Activated naive CD4-positive, alpha-beta T cell (primary cell): ENCODE measurements at places on chromosomes 5 and 9.

- no peak for DNase-seq
Measured at GRCh38 chr9:94843134-94843533, 116.6 kb downstream of the AOPEP start.

DNA sequence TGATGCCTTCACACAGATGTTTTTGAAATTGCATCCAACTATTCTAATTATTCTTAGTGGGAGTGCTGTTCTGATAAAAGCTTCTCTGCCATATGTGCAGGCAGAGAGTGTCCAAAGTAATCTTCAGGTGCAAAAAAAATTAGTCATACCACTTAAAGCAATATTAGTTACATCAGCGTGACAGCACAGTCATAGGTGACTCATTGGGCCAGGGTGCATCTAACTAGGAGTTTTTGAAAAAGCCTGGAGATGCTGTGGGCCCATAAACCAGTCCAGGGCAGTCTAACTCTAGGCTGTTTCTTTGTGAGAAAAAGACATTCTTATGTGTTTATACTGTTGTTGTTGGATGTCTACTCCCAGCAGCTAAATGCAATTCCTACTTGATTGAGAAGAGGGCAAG lies 33.0 kb upstream of the C6 start:
- no peak for DNase-seq

GRCh38 chr9:69019808-69020207 lies 5.9 kb upstream of the PRKACG start:
- DNase-seq, result no peak

DNA sequence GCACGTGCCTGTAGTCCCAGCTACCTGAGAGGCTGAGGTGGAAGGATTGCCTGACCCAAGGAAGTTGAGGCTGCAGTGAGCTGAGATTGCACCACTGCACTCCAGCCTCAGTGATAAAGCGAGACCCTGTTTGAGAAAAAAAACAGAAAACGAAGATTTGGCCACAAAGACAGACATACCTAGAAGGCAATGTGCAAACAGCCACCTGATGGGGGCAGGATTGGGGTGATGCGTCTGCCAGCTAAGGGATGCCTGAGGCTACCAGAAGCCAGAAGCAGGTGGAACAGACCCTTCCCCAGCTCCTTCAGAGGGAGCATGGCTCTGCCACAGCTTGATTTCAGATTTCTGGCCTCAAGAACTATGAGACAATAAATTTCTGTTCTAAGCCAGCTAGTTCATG lies 2.9 kb downstream of the HIGD2A start:
- DNase-seq, result no peak

GRCh38 chr5:131209175-131209505 lies 38.4 kb downstream of the LYRM7 start:
- DNase-seq, result no peak

DNA sequence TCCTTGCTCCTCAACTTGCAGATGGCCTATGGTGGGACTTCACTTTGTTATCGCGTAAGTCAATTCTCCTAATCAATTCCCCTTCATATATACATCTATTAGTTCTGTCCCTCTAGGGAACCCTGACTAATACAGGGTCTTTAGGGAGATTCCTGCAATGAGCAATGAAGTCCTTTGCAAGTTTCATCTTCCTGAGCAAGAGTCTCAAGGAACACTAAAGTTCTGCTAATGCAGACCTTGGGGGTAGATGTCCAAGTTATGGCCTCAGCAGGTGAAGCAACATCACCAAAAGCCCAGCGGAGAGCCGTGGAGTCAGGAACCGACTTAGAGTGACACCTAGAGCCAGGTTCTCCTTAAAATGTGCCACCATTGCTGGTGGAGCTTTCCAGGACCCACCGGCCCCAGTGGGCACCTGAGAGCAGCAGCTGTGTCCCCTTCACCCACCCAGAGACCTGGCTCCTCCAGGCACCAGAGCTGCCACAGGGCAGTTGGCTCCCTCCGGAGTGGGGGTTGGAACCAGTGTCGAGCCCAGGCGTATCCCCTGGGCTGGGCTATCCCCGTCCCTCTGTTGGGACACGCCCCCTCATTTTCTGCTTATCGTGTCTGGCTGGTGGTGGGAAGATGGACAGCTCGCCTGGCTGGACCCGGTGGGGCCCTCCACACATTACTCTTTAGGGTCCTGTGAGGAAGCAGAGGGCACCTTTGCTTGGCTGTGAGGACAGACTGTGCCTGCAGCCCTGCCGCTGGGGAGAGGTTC lies 10.9 kb upstream of the FCN1 start:
- DNase-seq, result no peak

DNA sequence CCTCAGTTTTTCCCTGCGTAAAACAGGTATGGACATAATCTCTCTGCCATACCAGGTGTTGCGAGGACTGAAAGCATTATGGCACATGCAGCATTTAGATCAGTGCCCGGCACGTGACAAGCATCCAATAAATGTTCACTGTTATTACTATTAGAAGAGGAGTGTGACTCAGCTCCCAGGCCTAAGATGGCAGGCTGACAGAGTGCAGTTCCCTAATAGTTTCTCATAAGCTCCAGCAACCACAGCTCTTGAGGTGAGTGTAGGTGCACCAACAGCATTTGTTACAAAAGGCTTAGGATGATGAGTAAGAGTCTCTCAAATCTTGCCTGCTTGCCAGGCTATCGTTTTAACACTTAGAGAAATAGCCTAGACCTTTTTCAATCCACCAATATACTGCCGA lies 28.9 kb upstream of the GLIS3 start:
- no peak for DNase-seq

DNA sequence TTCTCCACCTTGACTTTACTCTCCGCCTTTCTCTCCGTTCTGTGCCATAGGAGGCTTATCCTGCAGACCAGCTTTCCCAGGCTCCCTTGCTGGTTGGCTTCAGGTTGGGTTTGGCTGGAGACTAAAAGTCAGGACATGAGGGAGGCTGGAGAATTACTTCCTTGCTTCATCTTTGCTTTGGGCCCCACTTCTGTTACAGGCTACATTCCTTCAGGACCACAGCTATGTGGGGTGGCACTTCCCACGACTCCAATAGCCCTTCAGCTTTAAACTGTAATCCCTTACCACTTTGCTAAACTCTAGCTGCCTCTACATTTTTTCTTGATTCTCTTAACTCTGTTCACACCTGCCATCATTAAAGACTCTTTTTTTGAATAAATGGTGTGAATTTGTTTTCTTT lies 186.7 kb upstream of the NR4A3 start:
- DNase-seq, result no peak

DNA sequence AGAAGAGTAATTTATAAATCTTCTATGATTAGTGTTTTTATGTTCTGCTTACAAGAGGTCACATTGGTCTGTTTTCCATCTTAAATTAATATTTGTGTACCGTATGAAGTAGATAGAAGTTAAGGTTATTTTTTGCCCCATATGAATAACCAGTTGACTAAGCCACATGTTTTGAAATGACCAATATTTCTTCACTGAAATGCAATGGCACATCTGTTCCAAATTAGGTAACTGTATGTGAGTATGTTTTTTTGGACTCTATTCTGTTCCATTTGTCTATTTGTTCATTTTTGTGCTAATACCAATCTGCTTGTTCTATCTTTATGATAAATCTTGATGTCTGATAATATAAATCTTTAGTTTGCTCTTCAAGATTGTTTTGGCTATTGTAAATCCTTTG lies 17.7 kb downstream of the JAK2 start:
- DNase-seq, result no peak

DNA sequence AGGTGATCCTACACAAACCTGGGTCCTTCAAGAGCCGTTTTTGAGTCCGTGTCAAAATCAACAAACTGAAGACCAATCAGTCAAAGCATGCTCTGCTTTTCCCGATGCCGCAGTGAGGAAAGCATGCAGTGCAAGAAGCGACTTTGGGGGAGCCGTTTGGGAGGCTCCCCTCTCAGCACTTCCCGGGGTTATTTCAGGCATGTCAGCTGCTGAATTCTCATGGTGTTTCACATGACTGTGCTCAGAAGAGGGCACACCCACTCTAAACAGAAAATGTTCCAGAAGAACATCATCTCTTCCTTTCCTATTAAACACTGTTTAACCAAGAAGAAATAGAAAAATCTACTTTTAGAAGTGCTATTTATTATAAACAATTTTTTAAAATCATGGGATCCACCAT lies 125.5 kb downstream of the EPB41L4A start:
- DNase-seq, result no peak

- DNase-seq, result no peak
Measured at GRCh38 chr5:55160493-55161209, 680 bp downstream of the GPX8 start.

DNA sequence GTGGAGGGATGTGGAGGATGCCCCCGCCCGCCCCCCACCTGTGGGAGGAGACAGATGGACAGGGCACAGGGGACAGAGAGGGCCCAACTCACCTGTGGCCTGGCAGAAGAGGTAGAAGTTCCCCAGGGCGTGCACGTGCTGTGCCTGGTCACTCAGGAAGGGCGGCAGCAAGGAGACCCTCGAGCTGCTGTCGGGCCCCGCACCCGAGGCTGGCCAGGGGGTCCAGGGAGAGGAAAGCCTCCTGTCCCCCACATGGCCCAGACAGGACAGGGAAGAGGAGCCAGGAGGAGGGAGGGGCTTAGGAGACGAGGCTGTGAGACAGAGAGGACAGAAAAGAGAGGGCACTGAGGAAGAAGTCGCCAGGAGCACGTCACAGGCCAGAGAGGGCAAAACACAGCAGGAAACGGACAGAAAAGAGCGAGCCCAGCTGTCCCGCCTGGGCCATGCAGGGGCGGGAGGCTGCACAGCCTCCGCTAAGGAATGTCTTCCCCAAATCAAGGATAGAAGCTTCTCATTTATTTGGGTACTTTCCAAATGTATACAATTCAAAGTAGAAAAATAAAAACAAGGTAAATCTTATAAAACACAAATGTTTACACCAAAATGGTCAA lies 58.5 kb downstream of the SECISBP2 start:
- no peak for DNase-seq
